ENCODE measurements at places on chromosomes 6 and 20. TPM values are rescaled to one million over a fixed set of nuclear protein-coding genes. Genes with fewer than 3 reads are reported as not detected.

The OR10C1 gene
- total RNA-seq = not detected

The DPPA5 gene
- 1.2 TPM for total RNA-seq

The POPDC3 gene
- total RNA-seq = 6.0 TPM

- DNase-seq = no peak
- no peak overlapping the region for H3K4me3 ChIP-seq
- H3K36me3 ChIP-seq = peaks cover 3% of the 10 kb centered on the region
- H3K27ac ChIP-seq = no peak overlapping the region
- no peaks in the 10 kb centered on the region for H3K4me1 ChIP-seq
- H3K27me3 ChIP-seq = no peaks in the 10 kb centered on the region
Measured at GRCh38 chr20:62069741-62070216, 4.1 kb upstream of the TAF4 start.

DNA sequence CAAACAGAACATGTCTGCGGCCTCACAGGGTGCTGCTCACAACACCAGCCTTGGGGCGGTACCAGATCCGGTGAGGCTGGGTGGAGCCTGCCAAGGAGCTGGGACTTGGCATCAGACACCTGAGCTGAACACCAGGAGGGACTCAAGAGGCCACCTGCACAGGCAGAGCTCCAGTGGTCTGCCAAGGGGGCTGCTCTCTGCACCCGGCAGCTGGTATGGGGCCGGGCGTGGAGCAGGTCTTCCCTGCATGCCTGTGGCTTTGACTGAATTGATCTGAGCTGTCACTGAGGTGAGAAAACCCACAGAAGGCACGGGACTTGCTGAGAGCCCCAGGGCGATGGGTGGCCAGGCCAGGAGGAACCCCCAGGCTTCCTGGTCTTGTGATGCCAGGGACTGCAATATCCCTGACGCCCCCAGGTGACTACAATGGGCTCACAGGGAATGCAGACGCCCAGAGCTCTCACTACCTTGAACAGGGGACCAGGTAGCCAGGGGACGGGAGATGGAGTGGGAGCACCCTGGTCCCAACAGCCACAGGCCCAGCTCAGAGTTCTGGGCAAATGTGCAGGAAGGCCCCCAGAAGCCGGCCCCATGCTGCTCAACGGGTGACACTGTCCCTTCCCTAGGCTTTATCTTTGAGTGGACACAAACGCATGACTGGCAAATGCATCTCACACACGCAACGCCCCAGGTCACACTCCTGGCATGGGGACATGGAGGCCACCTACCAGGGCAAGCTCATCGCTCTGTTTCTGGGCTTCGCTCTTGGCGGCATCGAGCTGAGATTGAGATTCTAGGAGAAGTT is 48.2 kb downstream of the DSTN start:
- peaks cover 56% of the 10 kb centered on the region for H3K36me3 ChIP-seq
- no peak overlapping the region for H3K27ac ChIP-seq
- DNase-seq = peak; percentile 25
- H3K4me1 ChIP-seq = no peaks in the 10 kb centered on the region

The JARID2 gene
- 181 TPM for total RNA-seq

The ZC2HC1B gene
- total RNA-seq = not detected

The TRIM15 gene
- total RNA-seq = not detected

GRCh38 chr6:92109256-92109655 is 1310.1 kb downstream of the EPHA7 start:
- no peak for DNase-seq
- no peaks in the 10 kb centered on the region for H3K27me3 ChIP-seq
- H3K27ac ChIP-seq = no peak overlapping the region
- no peak overlapping the region for H3K4me3 ChIP-seq

GRCh38 chr20:1072258-1072657 is 46.1 kb upstream of the PSMF1 start:
- no peak overlapping the region for H3K27ac ChIP-seq
- no peaks in the 10 kb centered on the region for H3K4me1 ChIP-seq
- no peak for DNase-seq
- H3K4me3 ChIP-seq = no peak overlapping the region

The TRERF1 gene
- 18.0 TPM for total RNA-seq

- H3K27ac ChIP-seq = no peak overlapping the region
- no peak overlapping the region for H3K4me3 ChIP-seq
- H3K4me1 ChIP-seq = peaks cover 5% of the 10 kb centered on the region
- DNase-seq = no peak
Measured at GRCh38 chr6:168678077-168678476, 237.1 kb downstream of the SMOC2 start.

- H3K4me3 ChIP-seq = no peak overlapping the region
- no peaks in the 10 kb centered on the region for H3K36me3 ChIP-seq
- no peaks in the 10 kb centered on the region for H3K27me3 ChIP-seq
- no peak for DNase-seq
- no peak overlapping the region for H3K27ac ChIP-seq
Measured at GRCh38 chr6:75418233-75418632, 75.4 kb downstream of the FILIP1 start.

- H3K4me3 ChIP-seq = no peak overlapping the region
- peaks cover 2% of the 10 kb centered on the region for H3K36me3 ChIP-seq
- no peak overlapping the region for H3K27ac ChIP-seq
- H3K27me3 ChIP-seq = no peaks in the 10 kb centered on the region
- H3K4me1 ChIP-seq = no peaks in the 10 kb centered on the region
- no peak for DNase-seq
Measured at GRCh38 chr6:34638834-34639736, 57.5 kb downstream of the ILRUN start.

DNA sequence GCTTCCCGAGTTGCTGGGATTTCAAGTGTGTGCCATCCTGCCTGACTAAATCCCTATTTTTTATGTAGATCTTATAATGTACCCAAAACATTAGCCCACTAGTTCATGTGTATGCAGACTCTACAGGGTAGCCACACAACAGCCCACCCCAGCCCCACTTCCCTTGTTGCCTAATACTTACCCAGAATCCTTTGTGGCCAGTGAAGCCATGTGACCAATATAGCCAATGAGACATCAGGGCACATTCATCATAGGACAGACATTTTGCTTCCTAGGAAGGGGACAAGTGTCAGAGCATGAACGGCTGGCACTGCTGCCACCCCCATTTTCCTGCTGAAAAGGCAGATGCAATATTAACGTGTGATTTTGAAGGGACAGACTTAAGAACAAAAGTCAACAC is 36.0 kb upstream of the TCP11 start:
- no peaks in the 10 kb centered on the region for H3K36me3 ChIP-seq
- no peak for DNase-seq
- H3K4me1 ChIP-seq = no peaks in the 10 kb centered on the region
- H3K27me3 ChIP-seq = no peaks in the 10 kb centered on the region
- H3K27ac ChIP-seq = no peak overlapping the region
- H3K4me3 ChIP-seq = no peak overlapping the region

- H3K4me3 ChIP-seq = no peak overlapping the region
- no peaks in the 10 kb centered on the region for H3K4me1 ChIP-seq
- H3K27me3 ChIP-seq = no peaks in the 10 kb centered on the region
- no peak for DNase-seq
- peaks cover 4% of the 10 kb centered on the region for H3K36me3 ChIP-seq
- H3K27ac ChIP-seq = no peak overlapping the region
Measured at GRCh38 chr6:112416866-112417265, 69.7 kb downstream of the RFPL4B start.

DNA sequence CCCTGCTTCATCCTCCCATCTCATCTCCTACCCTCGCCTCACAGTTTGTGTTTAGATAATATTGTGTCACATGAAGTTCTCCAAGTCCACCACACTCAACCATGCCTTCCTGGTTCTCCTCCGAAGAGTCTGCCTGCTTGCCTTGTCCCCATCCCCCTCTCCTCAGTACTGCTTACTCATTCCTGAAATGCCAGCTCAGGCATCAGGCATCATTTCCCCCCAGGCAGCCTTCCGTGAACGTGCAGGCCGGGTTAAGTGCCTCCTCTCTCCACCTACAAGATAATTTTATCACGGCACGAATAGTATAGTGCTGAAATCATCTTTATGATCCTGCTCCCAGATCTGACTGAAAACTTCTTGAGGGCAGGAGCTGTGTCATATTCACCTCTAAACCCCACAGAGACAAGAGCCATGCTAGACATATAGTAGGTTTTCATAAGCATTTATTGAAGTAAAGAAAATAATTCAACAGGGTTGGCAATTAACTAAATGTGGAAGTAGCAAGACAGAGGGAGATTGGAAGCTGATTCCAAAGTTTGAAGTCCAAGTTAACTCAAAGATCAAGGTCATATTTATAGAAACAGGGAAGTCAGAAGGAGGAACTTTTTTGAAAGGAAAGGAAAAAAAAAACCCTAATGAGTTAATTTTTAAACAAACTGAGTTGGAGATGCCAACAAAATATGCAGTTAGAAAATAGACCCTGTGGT is 48.7 kb upstream of the BMP2 start:
- no peaks in the 10 kb centered on the region for H3K27me3 ChIP-seq
- H3K36me3 ChIP-seq = no peaks in the 10 kb centered on the region
- no peak overlapping the region for H3K4me3 ChIP-seq

The ADTRP gene
- not detected for total RNA-seq

DNA sequence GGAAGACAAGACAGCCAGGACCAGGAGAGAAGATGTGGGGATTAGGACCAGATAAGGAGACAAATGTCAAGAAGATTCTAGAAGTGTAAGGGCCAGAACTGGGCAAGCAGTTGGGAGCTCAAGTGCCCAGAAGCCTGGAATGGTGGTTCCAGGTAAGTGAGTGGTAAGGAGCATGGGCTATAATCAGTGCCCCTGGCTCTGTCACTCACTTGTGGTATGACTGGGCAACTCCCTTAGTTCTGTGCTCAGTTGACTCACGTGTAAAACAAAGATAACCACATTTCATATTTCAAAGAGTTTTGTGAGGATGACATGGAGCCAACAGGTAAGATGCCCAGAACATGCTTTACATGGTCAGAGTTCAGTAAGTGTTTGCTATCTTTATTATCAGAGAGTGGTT is 11.2 kb downstream of the CCDC167 start:
- no peaks in the 10 kb centered on the region for H3K36me3 ChIP-seq
- H3K4me1 ChIP-seq = peaks cover 5% of the 10 kb centered on the region
- no peak overlapping the region for H3K27ac ChIP-seq
- no peaks in the 10 kb centered on the region for H3K27me3 ChIP-seq
- H3K4me3 ChIP-seq = no peak overlapping the region
- DNase-seq = no peak

DNA sequence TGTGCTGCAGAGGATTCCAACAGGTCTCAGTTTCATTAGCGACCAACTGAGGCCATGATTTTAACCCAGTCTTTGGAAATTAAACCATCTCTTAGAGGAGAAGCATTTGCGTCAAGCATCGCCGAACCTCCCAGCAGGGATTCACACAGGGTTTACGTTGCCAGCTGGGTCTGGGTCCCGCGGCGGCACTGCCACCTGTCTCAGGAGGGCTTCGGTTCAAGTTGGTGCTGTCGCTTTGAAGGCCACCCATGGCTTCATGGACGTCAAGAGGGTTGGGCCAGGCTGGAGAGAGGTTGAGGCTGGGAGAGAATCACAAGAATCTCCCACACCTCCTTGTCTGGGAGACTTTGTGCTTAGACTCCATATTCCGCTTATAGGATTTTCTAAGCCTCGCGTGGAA is 43.0 kb upstream of the FRMD1 start:
- no peaks in the 10 kb centered on the region for H3K27me3 ChIP-seq
- no peak overlapping the region for H3K27ac ChIP-seq
- peaks cover 3% of the 10 kb centered on the region for H3K36me3 ChIP-seq
- DNase-seq = peak; percentile 25

DNA sequence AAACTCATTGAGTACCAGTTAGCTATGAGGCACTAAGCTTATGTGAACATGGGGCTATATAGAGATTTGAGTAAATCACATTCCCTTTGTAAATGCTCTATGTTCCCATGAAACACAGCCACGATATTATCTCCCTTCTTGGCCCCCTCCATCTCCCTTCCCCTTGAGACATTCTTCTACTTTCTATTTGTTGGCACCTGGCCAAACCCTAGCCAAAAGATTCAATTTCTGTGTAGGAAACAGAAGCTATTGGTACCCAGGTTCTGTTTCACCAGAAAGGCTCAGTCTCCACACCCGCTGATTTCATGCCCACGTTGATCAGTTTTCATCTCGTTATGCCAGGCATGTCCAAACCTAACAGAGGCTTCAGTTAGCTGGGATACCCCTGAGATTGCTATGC is 145.5 kb upstream of the LAMP5 start:
- no peak for DNase-seq
- no peak overlapping the region for H3K4me3 ChIP-seq
- no peaks in the 10 kb centered on the region for H3K36me3 ChIP-seq

The SEL1L2 gene
- total RNA-seq = not detected

DNA sequence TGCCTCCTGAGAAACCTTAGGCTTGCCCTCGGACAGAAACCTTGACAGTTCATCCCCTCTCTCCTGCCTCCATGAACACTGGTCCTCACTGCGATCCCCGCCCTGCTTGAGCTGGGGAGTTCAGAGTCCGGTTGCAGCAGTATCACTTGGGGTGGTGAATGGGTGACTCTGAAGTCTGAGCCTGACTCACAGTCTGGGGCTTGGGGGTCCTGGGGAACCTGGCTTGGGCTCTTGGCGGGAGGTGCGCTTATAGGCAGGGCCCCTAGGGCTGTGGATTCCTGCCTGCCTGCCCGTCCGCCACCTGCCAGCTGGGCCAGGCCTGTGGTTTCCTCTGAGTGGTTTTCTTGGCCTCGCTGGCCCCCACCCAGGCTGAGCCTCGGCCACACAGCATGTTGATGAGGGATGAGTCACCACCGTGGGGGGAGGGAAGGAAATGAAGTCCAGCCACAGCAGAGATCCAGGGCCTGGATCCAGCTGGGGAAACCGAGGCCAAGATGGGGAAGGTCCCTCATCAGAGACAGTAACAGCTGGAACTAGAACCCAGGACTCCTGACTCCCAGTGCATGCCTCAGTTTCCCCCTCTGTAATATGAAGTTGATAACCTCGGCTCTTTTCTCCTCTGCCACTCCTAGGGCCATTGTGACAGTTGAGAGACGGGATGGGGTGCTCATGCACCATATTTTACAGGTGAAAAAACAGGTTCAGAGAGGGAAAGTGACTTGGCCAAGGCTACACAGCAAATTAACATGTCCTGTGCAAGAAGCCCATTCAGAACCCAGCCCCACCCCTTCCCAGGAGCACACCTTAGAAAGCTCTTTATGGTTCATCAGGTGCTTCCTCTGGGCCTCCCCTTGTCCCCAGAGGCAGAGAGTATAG is 9.2 kb downstream of the FOXS1 start:
- no peaks in the 10 kb centered on the region for H3K4me1 ChIP-seq
- no peak overlapping the region for H3K27ac ChIP-seq

The SASH1 gene
- 29.7 TPM for total RNA-seq

GRCh38 chr6:146127447-146128215 is 98.8 kb downstream of the GRM1 start:
- H3K27ac ChIP-seq = no peak overlapping the region
- no peaks in the 10 kb centered on the region for H3K4me1 ChIP-seq
- no peaks in the 10 kb centered on the region for H3K36me3 ChIP-seq
- H3K4me3 ChIP-seq = no peak overlapping the region
- no peaks in the 10 kb centered on the region for H3K27me3 ChIP-seq

DNA sequence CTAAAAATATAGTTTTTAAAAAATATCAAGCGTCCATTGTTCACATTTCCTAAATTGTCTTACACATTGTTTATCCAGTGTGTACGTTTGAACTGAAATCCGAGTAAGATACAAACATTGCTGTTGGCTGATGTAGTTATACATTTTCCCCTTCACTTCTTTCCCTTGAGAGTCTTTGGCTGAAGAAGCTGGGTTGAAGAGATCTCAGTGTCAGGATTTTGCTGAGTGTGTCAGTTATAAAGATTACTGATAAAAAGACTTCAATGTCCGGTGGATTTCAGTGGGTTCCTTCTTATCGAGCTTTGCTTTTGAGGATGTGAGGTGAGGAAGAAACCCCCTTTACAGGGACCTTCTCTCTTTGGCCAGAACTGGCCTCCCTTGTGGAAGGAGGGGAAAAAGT is 20.5 kb downstream of the RFPL4B start:
- no peaks in the 10 kb centered on the region for H3K27me3 ChIP-seq
- DNase-seq = no peak
- H3K4me3 ChIP-seq = no peak overlapping the region
- H3K36me3 ChIP-seq = no peaks in the 10 kb centered on the region

The KCNK16 gene
- total RNA-seq = not detected

The DAAM2 gene
- total RNA-seq = 1.0 TPM

The HDGFL1 gene
- not detected for total RNA-seq
